ENCODE measurements at places on chromosomes 2 and 18.

- no peak for DNase-seq
These were observed 45.4 kb downstream of the SETBP1 start for GRCh38 chr18:44726059-44726421.

- DNase-seq = no peak
These were observed 73.0 kb upstream of the RGPD5 start for GRCh38 chr2:109721135-109721534.

DNA sequence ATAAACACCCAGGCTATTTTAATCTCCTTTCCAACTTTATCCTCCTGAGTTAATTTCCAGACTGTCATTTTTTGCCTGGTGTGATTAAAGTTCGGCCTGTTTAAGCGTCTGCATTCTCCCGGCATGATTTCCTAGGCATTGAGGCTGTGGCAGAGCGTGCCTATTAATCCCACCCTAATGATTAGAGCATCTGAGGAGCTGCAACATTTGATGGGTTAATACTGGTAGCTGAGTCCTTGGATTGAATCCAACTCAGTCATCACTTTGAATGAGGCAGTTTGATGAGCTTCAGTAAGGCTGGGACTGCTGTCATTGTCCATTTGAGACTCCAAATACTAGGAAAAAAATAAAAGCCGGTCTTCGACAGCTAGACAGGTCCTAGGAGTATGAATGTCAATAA is 882.5 kb downstream of the SLC4A3 start:
- no peak for DNase-seq

DNA sequence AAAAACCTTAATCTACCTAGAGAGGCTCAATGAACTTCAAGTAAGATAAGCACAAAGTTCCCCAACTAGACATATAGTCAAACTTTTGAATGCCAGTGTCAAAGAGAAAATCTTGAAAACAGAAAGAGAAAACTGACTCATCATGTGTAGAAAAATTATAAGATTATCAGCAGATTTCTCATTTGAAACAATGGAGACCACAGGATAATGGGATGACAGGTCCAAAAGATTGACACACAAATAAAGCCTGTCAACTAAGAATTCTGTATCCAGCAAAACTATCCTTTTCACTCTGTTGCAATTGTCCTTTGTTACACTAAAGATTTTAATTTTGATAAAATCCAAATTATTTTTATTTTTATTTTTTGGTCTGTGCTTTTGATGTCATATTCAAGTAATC is 61.6 kb downstream of the COPS8 start:
- no peak for DNase-seq

- no peak for DNase-seq
These were observed 617.0 kb downstream of the LRP1B start for GRCh38 chr2:141513853-141514252.

DNA sequence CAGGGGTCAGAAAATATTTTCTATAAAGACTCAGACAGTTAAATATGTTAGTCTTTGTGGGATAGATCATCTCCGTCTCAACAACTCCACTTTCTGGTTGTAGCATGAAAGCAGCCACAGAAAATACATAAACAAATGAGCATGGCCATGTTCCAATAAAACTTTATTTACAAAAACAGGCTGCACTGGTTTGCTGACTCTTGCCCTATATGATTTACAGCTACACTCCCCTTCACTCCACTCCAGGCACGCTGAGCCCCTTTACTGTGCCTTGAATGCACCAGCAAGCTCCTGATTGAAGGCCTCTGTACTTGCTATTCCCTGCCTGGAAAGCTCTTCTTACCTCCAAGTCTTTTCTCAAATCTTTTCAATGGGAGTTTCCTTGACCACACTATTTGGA is 5.8 kb upstream of the STAMBP start:
- no peak for DNase-seq

DNA sequence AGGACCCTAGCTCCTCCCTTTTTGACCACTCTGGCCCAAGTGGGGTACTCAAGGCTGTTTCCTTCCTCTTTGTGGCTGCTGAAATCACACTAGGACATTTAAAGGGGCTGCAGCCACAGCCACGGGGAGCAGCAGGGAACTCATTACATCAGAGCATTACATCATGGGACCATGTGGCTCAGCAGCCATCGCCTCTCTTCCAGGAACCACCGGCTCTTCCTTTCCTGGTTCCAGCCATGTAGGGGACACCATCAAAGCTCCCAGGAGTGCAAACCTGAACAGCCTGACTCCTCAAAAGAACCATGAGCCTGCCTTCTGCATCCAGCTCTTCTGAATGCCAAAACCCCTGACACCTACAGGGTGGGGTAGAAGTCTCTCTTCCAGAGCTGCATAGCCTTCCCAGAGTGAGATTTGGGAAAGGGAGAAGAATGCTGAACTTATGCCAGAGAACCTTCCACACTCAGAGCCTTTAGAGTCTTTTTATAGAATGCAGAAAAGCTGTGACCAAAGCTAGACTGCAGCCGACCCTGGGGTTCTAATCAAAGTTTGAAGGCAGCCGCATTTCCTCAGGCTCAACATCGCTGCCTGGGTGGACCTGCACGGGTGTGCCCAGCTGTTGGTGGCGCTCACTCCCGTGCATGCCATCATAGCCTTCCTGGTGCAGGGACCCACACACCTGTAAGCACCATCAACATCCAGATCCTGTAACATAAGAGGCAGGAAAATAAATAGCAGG is 121.7 kb downstream of the KLHL29 start:
- DNase-seq = no peak

- no peak for DNase-seq
These were observed 8.6 kb downstream of the ACP1 start for GRCh38 chr2:273333-273732.

- no peak for DNase-seq
These were observed 35.3 kb downstream of the ADCYAP1 start for GRCh38 chr18:939958-940357.

GRCh38 chr2:223735035-223735640 is 102.2 kb downstream of the AP1S3 start:
- no peak for DNase-seq

GRCh38 chr2:121359716-121360565 is 74.9 kb upstream of the TFCP2L1 start:
- no peak for DNase-seq

- no peak for DNase-seq
These were observed 105.3 kb upstream of the SIX3 start for GRCh38 chr2:44836174-44836573.

DNA sequence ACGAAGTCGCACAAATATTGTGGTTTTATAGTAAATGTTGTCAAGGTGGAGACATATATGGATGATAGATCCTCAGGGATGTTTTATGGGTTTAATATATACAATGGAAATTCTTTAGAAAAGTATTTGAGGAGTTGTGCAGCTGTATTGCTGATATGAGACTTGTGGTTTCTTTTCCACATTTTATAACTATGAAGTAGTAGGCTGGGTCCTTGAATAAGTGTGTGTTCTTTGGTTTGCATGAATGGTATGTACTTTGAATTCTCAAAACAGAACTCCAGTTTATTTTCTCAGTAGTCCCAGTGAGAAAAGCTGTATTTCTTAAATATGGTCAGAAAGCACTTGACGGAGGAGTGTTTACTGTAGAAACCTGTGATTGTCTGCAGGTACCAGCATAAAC is 42.4 kb downstream of the PLCL1 start:
- no peak for DNase-seq

DNA sequence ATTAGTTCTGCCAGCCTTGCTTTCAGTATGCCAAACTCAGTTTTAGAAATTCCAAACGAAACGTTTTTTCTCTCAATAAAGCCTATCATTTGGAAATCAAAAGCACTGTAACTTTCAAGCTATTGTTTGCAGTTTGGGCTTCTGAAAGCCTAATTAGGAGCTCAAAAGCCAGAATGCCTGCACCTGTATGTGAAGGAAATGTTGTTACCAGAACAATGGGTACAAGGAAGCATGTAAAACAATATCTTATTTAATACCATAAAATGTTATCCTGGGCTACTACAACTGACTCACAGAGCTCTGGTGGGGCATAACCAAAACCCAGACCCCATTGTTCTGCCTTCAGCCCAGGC is 12.6 kb upstream of the GULP1 start:
- no peak for DNase-seq

GRCh38 chr2:234994438-234995321 is 42.9 kb downstream of the SH3BP4 start:
- no peak for DNase-seq

DNA sequence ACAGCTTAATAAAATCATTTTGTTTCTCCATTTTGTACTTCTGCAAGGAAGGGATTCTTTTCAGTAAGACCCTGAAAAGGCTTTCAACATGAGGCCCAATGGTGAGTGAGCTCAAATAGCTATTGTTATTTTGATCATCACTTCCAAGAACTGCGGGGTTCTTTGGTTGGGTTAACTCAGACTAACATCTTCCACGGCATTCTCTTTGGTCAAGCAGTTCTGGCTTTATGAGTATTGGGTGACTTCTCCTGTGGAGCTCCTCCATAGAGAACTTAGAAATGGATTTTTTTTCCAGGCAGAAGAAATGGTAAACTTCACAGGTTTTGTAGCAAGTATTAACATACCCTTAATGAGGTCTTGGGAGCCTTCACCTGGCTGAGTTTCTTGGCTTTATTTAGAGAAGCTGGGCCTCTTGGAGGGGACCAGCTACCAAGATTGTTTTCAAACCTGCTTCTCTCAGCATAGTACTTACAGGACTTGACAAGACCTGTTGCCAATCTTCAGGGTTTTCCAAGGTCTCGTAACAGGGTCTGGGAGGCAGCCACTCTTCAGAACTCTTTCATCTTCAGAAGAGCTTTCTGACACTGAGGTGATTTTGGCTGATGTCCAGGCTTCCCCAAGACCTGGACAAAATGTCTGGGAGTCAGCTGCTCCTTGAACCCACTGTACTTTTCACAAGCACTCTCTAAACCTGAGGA is 353.2 kb upstream of the ETAA1 start:
- no peak for DNase-seq

- DNase-seq = no peak
These were observed 15.9 kb downstream of the FAM210A start for GRCh38 chr18:13710414-13710831.

DNA sequence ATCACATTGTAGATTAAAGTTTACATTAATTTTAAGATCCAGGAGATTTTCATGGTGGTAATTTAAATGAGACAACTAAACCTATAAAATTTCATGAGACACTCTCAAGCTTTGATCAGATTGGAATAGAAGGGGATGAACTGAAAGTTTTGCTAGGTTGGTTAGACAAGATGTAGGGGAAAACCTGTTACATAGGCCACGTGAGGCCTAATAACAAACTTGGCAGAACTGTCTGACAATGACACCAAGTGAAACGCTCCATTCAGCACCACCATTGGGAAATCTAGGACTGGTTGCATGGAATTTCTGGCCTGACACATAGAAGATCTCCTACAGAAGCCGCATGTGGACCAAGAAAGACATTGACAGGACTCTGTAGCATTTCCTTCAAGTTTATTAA is 87.8 kb upstream of the SLC39A10 start:
- DNase-seq = no peak

- DNase-seq = no peak
These were observed 264.8 kb downstream of the C1D start for GRCh38 chr2:67797801-67798540.

- no peak for DNase-seq
These were observed 573.9 kb downstream of the EPHA4 start for GRCh38 chr2:220998156-220998555.

GRCh38 chr2:218395456-218395825 is 4.2 kb upstream of the CTDSP1 start:
- no peak for DNase-seq

DNA sequence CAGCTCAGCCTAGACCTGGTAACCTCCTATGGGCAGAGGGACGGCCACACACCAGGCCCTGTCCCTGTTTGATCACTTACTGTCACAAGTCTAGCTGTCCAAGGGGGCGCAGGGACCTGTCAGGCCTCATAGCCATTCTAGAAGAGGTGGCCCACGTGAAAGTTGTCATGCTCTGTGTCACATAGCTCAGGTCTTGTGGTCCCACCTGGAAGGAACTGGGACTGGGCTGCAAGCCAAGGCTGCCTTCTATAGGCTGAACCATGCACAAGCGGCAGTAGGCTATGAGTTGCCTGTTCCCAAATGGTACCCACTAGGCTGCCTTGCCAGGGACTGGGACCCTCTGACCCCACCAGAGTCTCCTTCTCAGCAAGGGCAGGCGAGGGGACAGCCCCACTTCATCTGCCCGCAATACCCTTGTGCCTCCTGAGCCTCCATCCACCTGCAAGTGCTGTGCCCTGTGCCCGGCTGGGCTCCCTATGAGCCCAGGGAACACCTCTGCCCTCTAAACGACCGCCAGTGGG is 177.5 kb downstream of the ANAPC1 start:
- DNase-seq = no peak

DNA sequence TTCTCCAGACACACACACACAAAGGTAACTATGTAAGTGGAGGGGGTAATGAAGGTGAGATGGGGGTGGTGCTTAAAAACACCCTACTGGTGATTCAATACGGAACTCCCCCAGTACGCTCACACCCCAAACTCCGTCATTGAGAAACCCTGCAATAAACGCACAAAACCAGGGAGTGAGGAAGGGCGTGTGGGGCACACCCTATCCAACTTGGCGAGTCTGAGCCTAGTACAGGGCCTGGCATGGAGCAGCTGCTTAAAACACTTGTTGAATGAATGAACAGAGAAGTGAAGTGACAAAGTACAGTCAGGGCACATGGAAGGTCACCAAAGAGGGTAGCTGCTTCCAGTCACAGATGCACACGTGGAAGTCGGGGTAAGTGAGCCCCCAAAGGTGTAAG is 146.8 kb upstream of the SMAD2 start:
- no peak for DNase-seq

DNA sequence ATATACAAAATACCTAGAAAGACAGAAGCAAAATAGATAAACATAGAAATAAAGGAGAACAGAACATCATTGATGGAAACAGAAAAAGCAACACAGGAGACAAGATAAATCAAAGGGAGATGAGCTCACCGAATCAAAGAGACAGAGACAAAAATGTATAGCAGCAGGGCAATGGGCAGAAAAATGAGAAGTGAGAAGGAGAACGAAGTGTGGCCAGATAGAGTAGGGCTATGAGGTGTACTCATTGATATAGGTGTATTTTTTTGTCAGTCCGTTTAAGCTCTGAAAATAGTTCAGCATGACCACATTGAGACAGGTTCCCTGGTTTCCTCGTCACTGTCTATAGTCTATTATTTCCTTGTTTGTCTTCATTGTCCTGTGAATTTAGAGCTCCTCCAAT is 55.1 kb downstream of the SP100 start:
- DNase-seq = no peak

GRCh38 chr18:10320791-10321190 is 133.6 kb upstream of the APCDD1 start:
- DNase-seq = no peak

GRCh38 chr2:7111626-7112025 is 194.4 kb downstream of the RNF144A start:
- no peak for DNase-seq

DNA sequence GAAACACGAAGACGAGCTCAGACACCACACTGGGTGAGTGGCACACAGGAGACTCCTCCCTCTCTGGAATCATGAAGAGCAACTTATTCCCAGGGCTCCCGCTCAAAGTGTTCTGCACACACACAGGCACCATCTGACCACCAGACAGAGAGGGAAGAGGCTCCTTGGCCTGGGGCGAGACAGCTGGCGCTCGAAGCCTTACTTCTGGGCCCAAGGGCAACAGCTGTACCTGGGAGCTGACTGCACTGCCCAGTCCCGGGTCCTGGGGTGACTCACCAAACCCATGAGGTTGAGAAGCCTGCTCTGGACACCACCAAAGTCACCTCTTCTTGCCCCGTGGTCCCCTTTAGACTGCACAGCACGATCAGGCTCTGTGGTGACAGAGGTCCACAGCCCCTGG is 42.4 kb downstream of the ADCY3 start:
- no peak for DNase-seq

GRCh38 chr2:44826601-44827000 is 114.9 kb upstream of the SIX3 start:
- no peak for DNase-seq
